Thymus (tissue), 14 donors: ENCODE measurements at places on chromosomes 5 and 9. TPM values are rescaled to one million over a fixed set of nuclear protein-coding genes. Genes with fewer than 3 reads are reported as not detected.

The ARSI gene
- total RNA-seq: 0.76 TPM

GRCh38 chr5:6029811-6030271 lies 348.5 kb downstream of the MED10 start:
- no peaks in the 10 kb centered on the region for H3K27me3 ChIP-seq
- H3K4me3 ChIP-seq: no peak overlapping the region
- no peaks in the 10 kb centered on the region for H3K4me1 ChIP-seq
- no peaks in the 10 kb centered on the region for H3K36me3 ChIP-seq
- H3K27ac ChIP-seq: no peak overlapping the region

The CDH9 gene
- total RNA-seq: 0.05 TPM

DNA sequence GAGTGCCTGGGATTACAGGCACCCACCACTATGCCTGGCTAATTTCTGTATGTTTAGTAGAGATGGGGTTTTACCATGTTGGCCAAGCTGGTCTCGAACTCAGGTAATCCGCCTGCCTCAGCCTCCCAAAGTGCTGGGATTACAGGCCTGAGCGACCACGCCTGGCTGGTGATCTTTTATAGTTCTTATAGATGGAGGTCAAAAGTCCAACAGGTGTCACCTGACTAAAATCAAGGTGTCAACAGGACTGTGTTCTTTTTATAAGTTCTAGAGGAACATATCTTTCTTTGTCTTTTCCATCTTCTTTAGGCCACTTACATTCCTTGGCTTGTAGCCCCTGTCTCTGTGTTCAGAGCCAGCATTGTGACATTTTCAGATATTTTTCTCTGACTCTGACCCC lies 155.5 kb upstream of the SLC12A2 start:
- H3K27me3 ChIP-seq: no peaks in the 10 kb centered on the region
- DNase-seq: no peak
- no peak overlapping the region for H3K4me3 ChIP-seq
- H3K36me3 ChIP-seq: no peaks in the 10 kb centered on the region
- H3K27ac ChIP-seq: no peak overlapping the region
- no peaks in the 10 kb centered on the region for H3K4me1 ChIP-seq

DNA sequence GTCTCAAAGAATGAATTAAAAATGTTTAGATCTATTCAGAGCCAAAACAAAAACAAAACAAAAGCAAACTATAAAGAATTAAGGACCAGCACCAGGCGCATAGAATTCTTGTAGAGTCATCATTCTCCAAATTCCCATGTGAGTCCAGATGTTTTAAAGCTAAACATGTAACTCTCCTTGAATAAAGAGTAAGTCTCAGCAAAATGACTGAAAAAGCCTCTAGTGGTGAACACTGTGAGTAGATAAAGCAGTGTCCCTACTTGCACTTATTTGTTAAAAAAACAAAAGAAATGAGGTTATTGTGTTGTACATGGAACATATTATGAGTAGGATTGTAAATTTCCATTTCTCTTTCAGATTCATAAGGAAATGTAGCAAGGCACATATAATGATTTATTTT lies 44.0 kb downstream of the NNT start:
- H3K36me3 ChIP-seq: peaks cover 18% of the 10 kb centered on the region
- H3K4me1 ChIP-seq: no peaks in the 10 kb centered on the region
- no peaks in the 10 kb centered on the region for H3K27me3 ChIP-seq
- no peak for DNase-seq
- no peak overlapping the region for H3K27ac ChIP-seq
- H3K4me3 ChIP-seq: no peak overlapping the region

The ANKRD55 gene
- total RNA-seq: 3.5 TPM

DNA sequence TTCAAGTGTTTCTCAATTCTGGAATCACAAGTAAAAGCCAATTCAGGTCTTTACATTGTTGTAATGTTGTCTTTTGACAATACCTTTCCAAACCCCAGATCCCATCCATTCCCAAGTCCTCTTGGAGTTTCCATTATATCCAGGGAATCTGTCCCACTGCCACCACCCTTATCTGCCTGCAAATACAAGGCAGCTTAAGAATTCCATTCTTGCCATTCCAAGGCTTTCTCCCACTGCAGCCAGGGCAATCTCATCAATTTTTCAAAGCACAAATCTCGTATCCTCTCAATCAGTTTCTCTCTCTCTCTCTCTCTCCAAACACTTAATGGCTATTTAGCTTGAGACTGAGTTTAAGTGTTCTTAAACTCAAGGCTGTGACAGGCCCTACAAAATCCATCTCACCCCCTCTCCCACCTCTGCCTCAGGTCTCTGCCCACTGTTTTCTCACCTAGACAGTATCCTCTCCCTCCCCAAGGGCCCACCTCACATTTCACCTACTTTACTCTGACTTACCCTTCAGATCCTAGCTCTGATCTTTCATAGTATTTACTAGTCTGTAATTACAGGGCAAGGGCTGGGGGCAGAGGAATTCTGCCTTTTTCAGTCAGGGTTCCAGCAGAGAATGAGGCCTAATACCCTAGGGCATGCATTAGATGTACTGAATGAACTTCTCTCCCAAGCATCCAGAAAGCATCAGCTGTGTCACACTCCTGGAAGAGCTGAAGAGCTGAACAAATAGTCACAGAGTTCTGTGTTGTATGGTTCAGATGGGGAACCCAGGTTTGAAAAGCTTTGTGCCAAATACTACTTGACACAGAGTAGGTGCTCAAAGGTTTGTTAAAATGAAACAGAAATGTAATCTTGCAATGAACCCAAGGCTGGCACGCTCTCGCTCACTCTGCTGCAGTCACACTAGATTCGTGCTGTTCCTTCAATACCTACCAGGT lies 46.0 kb downstream of the RAPGEF1 start:
- peaks cover 44% of the 10 kb centered on the region for H3K4me1 ChIP-seq
- H3K27me3 ChIP-seq: no peaks in the 10 kb centered on the region
- H3K27ac ChIP-seq: no peak overlapping the region
- no peak overlapping the region for H3K4me3 ChIP-seq
- no peak for DNase-seq
